ENCODE measurements at places on chromosomes 12 and 14. TPM values are rescaled to one million over a fixed set of nuclear protein-coding genes. Genes with fewer than 3 reads are reported as not detected.

- no peaks in the 10 kb centered on the region for H3K27me3 ChIP-seq
- H3K4me3 ChIP-seq = no peak overlapping the region
- DNase-seq = no peak
- H3K27ac ChIP-seq = no peak overlapping the region
Measured at GRCh38 chr12:18946106-18946505, 183.4 kb upstream of the PLEKHA5 start.

- no peak overlapping the region for H3K4me3 ChIP-seq
- no peaks in the 10 kb centered on the region for H3K27me3 ChIP-seq
- DNase-seq = no peak
- no peaks in the 10 kb centered on the region for H3K4me1 ChIP-seq
- H3K27ac ChIP-seq = no peak overlapping the region
- no peaks in the 10 kb centered on the region for H3K36me3 ChIP-seq
Measured at GRCh38 chr12:23587833-23588559, 361.5 kb downstream of the SOX5 start.

GRCh38 chr14:93943052-93943451 is 15.9 kb downstream of the FAM181A start:
- no peak overlapping the region for H3K27ac ChIP-seq
- H3K36me3 ChIP-seq = peaks cover 7% of the 10 kb centered on the region
- peaks cover 22% of the 10 kb centered on the region for H3K4me1 ChIP-seq
- no peak for DNase-seq
- no peak overlapping the region for H3K4me3 ChIP-seq

DNA sequence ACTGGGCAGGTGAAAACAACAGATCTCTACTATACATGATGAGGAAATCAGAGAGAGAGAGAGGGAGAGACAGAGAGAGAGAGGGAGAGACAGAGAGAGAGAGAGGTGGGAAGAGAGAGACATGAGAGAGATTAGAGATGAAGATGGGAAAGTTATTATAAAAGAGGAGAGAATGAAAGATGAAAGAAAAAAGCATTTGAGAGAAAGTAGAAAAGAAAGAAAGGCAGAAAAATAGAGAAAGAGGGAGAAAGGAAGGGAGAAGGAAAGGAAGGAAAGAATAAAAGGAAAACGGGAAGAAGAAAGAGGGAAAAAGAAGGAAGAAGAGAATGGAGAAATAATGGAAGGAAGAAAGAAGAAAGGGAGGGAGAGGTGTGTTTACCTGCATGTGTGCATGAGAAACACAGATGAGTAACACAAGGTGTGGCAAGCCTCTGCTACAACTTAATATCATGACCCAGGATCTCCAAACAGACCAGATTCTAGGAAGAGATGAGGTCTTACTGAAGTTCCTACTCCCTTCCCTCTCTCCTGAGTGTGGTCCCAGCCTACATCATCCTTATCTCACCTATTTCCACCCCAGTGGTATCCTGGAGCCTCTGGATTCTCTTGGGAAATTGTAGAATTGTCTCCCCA is 176.3 kb downstream of the C12orf75 start:
- no peak overlapping the region for H3K4me3 ChIP-seq
- DNase-seq = no peak
- no peak overlapping the region for H3K27ac ChIP-seq
- no peaks in the 10 kb centered on the region for H3K36me3 ChIP-seq
- H3K4me1 ChIP-seq = no peaks in the 10 kb centered on the region

DNA sequence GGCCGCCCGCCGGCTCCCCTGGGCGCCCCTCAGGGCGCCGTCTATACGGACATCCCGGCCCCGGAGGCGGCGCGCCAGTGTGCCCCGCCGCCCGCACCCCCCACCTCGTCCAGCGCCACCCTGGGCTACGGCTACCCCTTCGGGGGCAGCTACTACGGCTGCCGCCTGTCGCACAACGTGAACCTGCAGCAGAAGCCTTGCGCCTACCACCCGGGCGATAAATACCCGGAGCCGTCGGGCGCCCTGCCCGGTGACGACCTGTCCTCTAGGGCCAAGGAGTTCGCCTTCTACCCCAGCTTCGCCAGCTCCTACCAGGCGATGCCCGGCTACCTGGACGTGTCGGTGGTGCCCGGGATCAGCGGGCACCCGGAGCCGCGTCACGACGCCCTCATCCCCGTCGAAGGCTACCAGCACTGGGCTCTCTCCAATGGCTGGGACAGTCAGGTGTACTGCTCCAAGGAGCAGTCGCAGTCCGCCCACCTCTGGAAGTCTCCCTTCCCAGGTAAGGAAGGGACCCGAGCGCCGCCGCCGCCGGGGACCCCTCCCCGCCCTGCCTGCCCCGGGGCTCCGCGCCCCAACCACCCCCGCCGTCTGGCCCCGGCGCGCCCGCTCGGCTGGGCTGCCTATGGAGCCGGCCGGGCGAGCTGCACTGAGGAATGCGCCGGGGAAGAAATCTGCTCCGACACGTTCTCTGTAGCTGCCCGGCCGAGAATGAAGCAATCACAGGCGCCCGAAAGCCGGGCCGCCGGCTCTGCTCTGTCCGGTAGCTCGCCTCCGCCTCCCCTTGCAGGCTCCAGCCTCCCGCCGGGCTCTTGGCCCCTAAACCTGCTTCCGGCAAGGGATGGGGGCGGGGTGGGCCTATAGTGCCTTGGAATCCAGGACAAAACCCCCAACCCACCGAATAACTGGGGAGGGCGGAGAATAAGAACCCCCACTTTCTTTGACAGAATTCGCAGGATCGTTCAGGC is 794 bp downstream of the HOXC13 start:
- peaks cover 8% of the 10 kb centered on the region for H3K4me1 ChIP-seq
- peaks cover 99% of the 10 kb centered on the region for H3K27me3 ChIP-seq
- no peak overlapping the region for H3K4me3 ChIP-seq
- no peak for DNase-seq
- no peaks in the 10 kb centered on the region for H3K36me3 ChIP-seq

GRCh38 chr14:80996049-80996901 is 40.9 kb downstream of the TSHR start:
- H3K36me3 ChIP-seq = no peaks in the 10 kb centered on the region
- no peak for DNase-seq
- no peaks in the 10 kb centered on the region for H3K27me3 ChIP-seq

DNA sequence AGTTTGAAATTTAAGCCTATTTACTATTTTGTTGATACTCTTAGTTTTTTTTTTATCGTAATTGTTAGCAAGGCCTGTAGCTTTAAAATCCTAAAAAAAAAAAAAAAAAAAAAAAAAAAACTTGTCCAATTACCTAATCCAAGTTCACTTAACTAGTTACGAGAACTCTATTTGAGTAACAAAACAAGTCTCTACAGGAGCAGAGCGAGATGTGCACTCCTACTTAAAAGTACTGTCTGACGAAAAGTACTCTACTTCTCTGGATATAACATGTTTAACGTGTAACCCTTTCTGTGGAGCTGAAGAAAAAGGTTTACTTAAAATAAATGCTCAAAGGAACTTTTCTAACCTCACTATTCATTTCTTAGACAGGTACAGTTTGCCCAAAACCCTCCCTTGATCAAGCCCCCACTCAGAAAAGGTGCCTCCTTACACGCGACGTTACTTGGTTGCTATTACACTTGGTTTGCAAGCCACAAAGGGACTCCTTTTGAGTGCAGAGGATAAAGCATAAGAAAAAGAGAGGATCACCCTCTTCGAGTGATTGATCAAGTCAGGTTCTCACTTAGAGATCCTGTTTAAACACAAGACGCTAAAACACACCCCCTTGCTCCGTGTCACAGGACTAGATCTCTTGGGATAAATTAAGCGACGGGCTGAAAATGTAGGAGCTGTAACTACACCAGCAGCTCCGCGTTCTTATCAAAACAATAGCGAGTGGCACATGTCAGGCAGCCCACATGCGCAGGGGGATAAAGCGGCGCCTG is 2.2 kb downstream of the BAZ1A start:
- H3K4me1 ChIP-seq = peaks cover 57% of the 10 kb centered on the region
- DNase-seq = no peak
- peak overlapping the region; percentile 95 for H3K27ac ChIP-seq
- no peaks in the 10 kb centered on the region for H3K36me3 ChIP-seq
- peak overlapping the region; percentile 62 for H3K4me3 ChIP-seq

- H3K27me3 ChIP-seq = no peaks in the 10 kb centered on the region
- no peak overlapping the region for H3K4me3 ChIP-seq
- no peaks in the 10 kb centered on the region for H3K36me3 ChIP-seq
- DNase-seq = no peak
- no peak overlapping the region for H3K27ac ChIP-seq
- H3K4me1 ChIP-seq = no peaks in the 10 kb centered on the region
Measured at GRCh38 chr12:127496255-127496654, 770.7 kb upstream of the TMEM132C start.

- H3K36me3 ChIP-seq = no peaks in the 10 kb centered on the region
- peaks cover 26% of the 10 kb centered on the region for H3K27me3 ChIP-seq
- peak; percentile 88 for DNase-seq
- no peak overlapping the region for H3K4me3 ChIP-seq
Measured at GRCh38 chr12:2583091-2583497, 211.7 kb upstream of the FKBP4 start.

- no peaks in the 10 kb centered on the region for H3K27me3 ChIP-seq
- H3K36me3 ChIP-seq = no peaks in the 10 kb centered on the region
- DNase-seq = no peak
- H3K4me3 ChIP-seq = no peak overlapping the region
- no peak overlapping the region for H3K27ac ChIP-seq
Measured at GRCh38 chr12:26212396-26212795, 17.0 kb downstream of the SSPN start.

DNA sequence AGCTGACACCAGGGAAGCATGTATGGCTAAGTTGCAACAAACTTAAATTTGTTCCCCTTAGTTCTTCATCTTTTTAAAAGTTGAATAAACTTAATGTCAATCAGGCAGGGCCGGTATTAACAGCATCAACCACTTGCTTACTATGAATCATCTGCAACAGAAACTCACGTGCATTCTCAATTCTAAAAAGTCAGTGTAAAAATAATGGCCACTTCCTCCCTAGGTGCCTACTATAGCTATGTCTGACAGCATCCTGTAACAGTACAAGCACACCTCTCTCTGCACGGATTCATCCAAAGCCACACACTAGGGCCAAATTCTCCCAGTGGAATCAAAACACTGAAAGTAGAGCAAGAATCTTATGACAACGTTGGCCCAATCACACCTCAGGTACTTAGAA is 48.6 kb downstream of the PPP1R36 start:
- no peak overlapping the region for H3K27ac ChIP-seq
- DNase-seq = no peak
- H3K4me1 ChIP-seq = no peaks in the 10 kb centered on the region
- H3K4me3 ChIP-seq = no peak overlapping the region
- no peaks in the 10 kb centered on the region for H3K27me3 ChIP-seq

DNA sequence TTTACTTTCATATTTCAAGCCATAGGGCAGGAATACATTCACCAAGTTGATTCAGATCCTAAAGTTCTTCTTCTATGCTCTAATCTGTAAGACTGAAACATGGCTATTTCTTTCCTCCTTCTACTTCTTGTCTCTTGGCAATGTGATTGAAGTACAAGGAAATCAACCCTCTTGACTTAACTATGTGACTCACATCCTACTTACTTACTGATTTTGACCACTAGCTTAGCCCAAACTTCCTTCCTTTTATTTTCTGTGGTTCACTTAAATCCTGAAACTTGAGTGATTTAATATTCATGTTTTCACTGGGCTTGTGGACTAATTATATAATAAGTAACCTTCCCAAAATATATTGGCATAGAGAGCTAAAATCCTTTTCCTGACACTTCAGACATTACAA is 111.2 kb upstream of the NOVA1 start:
- no peaks in the 10 kb centered on the region for H3K4me1 ChIP-seq
- no peak for DNase-seq
- H3K36me3 ChIP-seq = no peaks in the 10 kb centered on the region

DNA sequence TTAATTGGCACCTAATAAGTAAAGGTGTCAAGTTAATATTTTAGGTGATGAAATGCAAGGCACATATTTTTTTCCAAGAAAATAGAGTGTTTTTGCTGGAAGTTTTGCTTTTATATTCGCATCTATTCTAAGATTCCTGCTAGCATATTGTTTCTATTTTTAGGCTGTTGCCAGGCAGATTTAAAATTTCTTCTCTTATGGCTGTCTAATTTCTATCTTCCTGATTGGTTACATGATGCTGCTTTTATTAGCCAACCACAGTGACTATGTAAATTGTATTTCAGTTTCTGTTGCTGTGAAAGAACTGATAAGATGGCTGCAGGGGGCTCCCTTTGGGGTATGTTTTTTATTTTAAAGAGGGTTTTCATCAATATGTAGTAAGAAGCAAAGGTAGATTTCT is 42.7 kb downstream of the ATF7IP start:
- no peaks in the 10 kb centered on the region for H3K27me3 ChIP-seq
- no peaks in the 10 kb centered on the region for H3K36me3 ChIP-seq
- no peak for DNase-seq
- no peak overlapping the region for H3K27ac ChIP-seq
- peaks cover 79% of the 10 kb centered on the region for H3K4me1 ChIP-seq

CLEC14A gene
- polyA plus RNA-seq = 4.1 TPM

YARS2 gene
- polyA plus RNA-seq = 22.0 TPM

GALNT16 gene
- 2.1 TPM for polyA plus RNA-seq

INSM2 gene
- 0.05 TPM for polyA plus RNA-seq

NRIP2 gene
- 1.3 TPM for polyA plus RNA-seq

Measured in spleen (tissue), 13 donors.